ENCODE measurements at places on chromosomes 3 and 15.

- no peak for DNase-seq
These were observed 2.7 kb downstream of the MECOM start for GRCh38 chr3:169660709-169661360.

DNA sequence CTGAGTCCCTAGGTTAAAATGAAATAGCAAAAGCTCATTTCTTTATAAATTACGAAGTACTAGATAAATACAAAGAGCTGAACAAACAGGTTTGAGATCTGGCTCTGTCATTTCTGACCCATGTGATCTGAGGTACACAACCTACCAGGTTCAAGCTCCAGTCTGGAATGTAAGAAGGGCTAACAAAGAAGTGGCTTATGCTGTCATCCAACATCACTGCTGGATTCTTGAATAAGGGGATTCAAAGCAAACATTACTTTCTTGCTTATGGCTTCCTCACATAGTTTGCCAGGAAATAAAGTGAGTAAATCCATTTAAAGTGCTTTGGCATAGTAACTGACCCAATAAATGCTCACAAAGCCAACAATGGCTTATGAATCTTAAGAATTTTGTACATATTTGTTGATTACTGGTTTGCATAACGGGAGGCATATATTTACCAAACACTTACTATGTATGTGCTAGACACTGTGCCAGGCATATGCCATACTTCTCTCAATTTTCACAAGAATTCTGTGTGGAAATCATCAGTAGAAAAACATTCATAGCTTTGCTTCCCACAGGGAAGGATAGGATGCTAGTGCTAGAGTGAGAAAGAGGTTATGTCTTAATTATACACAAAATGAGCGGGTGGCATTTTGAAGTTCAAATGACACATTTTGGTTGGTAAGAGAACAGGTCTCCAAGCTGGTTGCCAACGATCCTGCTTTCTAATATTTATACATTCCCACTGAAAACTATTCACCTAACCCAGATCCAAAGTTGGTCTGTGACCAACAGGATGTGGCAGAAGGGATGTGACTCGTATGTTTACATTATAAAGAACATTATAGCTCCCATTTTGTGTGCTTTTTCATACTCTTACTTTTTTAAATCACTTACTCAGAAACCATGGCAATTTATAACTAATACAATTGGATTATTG is 38.7 kb upstream of the CSPG5 start:
- no peak for DNase-seq

- peak; percentile 15 for DNase-seq
These were observed 596.7 kb downstream of the FGF12 start for GRCh38 chr3:192130534-192131132.

GRCh38 chr15:76239786-76240185 is 71.5 kb downstream of the ETFA start:
- DNase-seq: no peak

- no peak for DNase-seq
These were observed 104.8 kb downstream of the PPP2R3A start for GRCh38 chr3:136070334-136070733.

- no peak for DNase-seq
These were observed 17.8 kb downstream of the CSTA start for GRCh38 chr3:122342803-122343202.

- DNase-seq: no peak
These were observed 12.4 kb downstream of the RETNLB start for GRCh38 chr3:108744762-108745161.

DNA sequence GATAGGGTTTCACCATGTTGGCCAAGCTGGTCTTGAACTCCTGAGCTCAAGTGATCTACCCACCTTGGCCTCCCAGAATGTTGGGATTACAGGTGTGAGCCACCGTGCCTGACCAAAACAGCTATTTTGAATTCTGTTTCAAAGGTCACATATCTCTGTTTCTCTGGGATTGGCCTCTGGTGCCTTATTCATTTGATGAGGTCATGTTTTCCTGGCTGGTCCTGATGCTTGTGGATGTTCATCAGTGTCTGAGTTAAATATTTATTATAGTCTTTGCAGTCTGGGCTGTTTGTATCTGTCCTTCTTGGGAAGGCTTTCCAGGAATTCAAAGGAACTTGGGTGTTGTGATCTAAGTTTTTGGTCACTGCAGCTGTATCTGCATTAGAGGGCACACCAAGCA is 5.1 kb downstream of the PATL2 start:
- DNase-seq: no peak

GRCh38 chr3:46325645-46326300 is 28.1 kb upstream of the CCR2 start:
- no peak for DNase-seq

GRCh38 chr3:173826416-173826815 is 428.9 kb downstream of the NLGN1 start:
- no peak for DNase-seq

DNA sequence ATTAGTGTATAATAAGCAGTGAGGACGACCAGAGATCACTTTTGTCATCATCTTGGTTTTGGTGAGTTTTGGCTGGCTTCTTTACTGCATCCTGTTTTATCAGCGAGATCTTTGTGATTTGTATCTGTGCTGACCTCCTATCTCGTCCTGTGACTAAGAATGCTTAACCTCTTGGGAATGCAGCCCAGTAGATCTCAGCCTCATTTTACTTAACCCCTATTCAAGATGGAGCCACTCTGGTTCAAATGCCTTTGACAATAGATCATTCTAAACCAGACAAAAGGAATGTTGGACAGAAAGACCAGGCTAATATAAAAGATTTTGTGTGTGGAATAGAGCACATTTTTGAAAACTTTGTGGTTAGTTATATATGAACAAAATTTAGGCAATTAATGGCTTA is 618.5 kb upstream of the BCHE start:
- no peak for DNase-seq

- no peak for DNase-seq
These were observed 243.9 kb upstream of the AGTR1 start for GRCh38 chr3:148453781-148454191.

Data from hematopoietic multipotent progenitor cell (in vitro differentiated cells).